ENCODE measurements at places on chromosomes 3 and 15.
A peak's percentile ranks its signal among the peaks of the same experiment; 100 is the strongest.

DNA sequence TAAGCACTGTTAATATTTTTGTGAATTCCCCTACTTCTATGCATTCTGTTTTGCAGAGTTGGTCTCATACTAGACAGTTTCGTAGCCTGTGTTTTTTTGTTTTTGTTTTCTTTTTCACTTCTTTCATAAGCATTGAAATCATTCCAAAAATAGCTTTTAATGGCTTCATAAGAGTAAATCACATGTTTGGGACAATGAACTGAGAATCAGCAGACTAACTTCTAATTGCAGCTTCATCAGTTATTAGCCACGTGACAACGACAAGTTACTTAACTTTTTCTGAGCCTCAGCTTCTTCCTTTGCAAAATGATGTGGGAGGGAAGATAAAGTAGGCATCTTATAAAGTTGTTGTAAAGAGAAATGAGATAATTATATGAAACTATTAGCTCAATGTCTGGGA, 124.8 kb downstream of the LIPC start:
- no peak for DNase-seq

DNA sequence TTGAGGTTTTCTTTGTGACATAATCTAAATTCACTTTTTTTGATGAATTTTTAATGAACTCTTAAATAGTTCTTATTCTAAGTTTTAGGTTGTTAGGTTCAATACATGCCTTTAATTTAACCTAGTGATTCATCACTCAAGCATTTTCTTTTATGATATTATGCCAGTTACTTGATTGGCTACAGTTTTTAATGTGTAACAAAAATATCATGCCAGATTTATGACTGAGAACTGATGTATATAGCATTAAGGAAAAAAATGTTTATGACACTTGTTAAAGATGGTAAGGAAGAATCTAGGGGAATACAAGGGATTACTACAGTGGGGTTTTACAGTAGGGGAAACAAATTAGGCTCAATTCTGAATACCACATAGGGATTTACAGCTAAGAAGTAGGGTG, 103.1 kb downstream of the VGLL3 start:
- no peak for DNase-seq

DNA sequence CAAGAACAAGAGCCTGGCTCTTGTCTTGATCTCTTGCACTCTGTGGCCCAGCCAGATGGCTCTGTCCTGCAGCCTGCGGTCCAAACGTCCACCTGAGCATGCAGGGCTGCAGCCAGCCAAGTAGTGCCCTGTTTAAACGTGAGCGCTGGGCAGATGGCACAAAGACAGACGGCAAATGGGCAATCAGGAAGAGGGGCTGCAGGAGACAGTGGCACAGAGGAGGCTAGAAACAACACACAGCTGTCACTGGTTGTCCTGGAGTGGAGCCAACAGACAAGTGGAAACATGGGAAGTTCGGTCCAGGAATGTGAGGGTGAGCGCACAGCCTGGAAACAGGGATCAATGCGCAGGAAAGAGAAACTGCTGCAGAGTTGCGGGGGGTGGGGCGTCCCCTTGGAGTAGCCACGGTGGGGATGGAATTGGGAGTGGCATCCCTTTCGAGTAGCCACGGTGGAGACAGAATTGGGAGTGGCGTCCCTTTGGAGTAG, 10.7 kb upstream of the ZXDC start:
- no peak for DNase-seq

DNA sequence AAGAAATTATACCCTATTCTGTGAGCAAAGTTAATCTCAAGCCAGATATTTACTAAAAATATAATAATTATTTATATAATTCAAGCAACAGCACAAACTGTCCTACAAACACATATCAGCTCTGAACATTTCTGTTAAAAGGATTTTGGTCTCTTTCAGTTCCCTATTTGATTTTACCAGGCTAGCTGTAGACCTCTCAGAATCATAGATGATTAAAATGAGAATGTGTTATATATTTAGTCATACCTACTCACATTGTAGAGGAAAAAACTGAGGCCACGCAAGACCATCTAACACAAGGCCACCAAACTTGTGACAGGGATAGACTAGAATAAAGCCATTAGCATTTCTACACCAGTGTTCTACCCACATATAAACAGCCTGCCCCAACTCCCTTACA, 28.5 kb downstream of the ACKR4 start:
- DNase-seq = no peak

- no peak for DNase-seq
These were observed 259.2 kb downstream of the GBE1 start for GRCh38 chr3:81502236-81502635.

- no peak for DNase-seq
These were observed 68.7 kb upstream of the PRR23C start for GRCh38 chr3:139113231-139113992.

DNA sequence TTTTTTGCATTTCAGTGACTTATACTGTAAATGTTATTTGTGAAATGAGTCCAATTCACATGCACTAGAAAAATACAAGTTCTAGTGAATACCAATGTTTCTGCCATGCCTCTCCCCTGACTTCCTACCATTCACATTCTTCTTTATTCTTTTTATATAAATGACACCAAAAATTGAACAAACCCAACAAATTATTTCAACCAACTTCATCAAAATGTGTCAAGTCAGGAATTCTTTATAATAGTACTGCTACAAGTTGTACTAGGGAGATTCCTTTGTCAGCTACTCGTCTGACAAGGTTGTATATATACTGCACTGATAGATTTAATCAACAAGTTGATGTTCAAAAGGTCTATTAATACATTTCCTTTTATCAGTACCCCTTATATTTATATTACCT, 3.0 kb downstream of the TBL1XR1 start:
- no peak for DNase-seq

DNA sequence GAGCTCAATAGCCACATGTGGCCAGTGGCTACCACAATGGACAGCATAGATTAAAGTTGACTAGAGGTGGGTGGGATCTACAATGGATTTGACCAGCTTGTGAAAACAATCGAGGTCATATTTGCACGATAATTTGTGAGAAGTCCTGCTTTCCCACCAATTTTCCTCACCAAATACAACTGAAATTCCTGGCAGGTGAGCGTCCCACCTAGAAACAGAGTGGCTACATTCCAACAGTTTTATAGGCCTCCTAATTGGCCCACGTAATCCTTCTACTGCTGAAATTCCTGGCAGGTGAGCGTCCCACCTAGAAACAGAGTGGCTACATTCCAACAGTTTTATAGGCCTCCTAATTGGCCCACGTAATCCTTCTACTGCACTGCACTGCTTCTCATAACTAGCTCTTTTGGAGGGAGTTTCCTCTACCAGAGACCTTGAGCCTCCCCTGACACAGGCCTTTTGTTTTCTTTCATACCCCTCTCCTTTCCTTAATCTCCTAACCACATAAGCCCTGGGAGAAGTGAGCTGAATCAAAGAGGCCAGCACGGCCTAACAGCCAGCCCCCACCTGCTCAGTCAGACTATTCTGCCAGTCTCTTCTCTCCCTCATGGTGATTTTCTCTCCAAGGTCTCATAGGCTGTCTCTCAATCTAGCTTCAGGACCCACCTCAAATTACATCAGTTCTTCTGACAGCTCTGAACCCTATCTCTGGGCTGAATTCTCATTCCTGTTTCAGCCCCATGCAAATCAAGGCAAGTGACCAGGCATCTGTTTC, 80.2 kb downstream of the BFSP2 start:
- DNase-seq = no peak

DNA sequence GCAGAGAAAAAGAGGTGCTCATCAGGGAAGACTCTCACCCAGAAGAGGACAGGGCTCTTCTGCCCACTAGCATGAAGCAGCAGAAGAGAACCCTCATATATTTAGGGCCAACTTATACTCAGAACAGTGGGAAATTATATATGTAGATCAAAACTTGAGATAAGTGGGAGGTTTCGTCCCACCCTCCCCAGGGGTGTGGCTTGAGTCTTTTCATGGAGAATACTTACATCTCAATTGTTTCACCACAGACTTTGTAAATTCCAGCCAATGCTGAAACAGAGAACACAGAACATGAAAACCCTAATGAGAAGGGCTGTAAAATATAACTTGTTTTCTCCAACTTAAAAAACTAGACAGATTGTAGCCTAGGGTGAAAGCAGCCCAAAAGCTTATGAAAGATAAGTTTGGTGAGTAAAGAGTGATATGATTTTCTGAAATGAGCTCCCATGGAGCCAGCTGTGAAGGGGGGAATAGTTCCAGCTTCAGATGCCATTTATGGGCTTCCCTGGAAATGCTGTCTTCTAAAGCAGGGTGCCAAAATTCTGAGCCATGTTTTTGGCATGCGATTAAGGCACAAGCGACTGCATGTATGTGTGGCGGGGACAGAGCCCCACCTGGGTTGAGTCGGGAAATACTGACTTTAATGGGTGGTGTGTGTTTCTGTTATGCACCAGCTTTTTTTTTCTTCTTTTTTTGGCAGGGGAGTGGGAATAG, 92.9 kb downstream of the WDR76 start:
- no peak for DNase-seq

GRCh38 chr15:69910514-69910913, 187.2 kb downstream of the TLE3 start:
- no peak for DNase-seq

GRCh38 chr3:66449411-66449974, 51.3 kb downstream of the LRIG1 start:
- DNase-seq = no peak

GRCh38 chr3:8891774-8892173, 71.5 kb downstream of the RAD18 start:
- DNase-seq = no peak

- DNase-seq = peak; percentile 49
These were observed 328.1 kb downstream of the LRTM1 start for GRCh38 chr3:54599716-54600115.

GRCh38 chr15:77311618-77312398, 108.1 kb downstream of the PEAK1 start:
- no peak for DNase-seq

DNA sequence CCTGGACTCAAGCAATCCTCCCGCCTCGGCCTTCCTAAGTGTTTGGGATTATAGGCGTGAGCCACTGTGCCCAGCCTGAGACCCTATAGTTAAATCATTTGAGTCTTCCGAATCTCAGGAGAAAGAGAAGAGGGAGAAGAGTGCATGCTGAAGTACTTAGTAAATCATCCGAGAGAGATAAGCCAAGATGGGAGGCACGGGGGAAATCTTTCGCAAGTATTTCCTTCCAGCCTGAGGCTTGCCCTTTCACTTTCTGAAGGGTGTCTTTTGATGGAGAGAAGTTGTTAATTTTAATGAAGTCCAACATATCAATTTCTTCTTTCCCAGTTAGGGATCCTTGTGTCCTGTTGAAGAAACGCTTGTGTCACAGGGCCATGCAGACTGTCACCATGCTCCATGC, 97.1 kb upstream of the SLC6A6 start:
- no peak for DNase-seq

DNA sequence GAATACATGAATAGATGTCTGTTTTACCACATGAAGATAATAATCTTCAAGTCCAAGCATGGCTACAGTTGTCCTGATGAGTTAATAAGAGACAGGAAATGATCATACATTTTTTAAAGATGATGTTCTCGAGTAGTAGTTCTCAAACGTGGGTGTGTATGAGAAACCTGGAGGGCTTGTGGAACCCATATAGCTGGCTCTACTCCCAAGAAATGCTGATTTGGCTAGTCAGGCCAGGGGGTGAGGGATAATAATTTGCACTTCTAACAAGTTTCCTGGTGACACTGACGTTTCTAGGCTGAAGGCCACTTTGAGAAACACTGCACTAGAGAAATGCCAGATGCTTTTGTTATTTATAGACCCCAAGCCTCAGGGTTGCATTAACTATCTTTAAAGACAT, 37.0 kb downstream of the ROPN1B start:
- no peak for DNase-seq

- peak; percentile 96 for DNase-seq
These were observed 11.7 kb downstream of the GNB5 start for GRCh38 chr15:52179278-52180195.

DNA sequence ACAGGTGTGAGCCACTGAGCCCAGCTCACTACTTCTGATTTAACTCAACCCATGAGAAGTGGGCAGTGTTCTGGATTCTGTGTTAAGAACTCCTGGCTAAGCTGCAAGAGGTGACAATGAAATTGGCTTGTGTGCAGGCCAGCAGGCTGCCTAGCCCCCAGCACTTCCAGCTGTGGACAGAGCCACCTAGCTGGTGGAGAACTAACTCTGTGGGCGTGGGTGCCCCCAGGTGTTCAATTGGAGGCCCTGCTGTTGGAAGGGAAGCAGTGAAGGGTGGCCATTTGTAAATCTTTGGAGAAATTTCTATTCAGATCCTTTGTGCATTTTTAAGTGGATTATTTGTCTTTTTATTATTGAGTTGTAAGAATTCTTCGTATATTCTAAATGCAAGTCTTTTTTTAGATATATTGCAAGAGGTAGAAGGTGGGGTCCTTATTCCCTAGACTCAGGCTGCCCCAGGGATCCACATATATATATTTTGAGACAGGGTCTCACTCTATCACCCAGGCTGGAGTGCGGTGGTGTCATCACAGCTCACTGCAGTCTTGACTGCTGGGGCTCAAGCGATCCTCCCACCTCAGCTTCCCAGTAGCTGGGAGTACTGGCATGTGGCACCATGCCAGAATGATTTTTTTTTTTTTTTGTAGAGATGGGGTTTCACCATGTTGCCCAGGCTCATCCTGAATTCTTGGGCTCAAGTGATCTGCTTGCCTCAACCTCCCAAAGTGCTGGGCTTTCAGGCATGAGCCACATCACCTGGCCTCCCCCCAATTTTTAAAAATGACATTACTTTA, 7.2 kb upstream of the SCAMP5 start:
- peak; percentile 76 for DNase-seq

DNA sequence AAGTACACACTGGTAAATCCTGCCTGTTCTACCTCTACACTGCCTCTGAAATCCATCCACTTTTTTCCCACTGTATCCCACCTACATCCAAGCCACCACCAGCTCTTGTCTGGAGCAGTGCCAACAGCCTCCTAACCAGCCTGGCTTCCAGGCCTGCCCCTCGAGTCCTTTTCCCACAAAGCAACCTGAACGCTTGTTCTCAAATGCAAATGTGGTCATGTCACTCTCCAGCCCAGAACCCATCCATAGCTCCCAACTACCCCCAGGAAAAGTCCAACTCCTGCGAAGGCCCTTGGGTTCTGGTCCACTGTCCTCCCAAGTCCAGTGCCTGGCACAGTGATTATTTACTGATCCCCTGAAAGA, 83.8 kb downstream of the SEMA5B start:
- DNase-seq = no peak

- no peak for DNase-seq
These were observed 86.7 kb downstream of the IQSEC1 start for GRCh38 chr3:12986521-12986920.

- DNase-seq = no peak
These were observed 26.7 kb downstream of the ETV5 start for GRCh38 chr3:186082150-186082549.

DNA sequence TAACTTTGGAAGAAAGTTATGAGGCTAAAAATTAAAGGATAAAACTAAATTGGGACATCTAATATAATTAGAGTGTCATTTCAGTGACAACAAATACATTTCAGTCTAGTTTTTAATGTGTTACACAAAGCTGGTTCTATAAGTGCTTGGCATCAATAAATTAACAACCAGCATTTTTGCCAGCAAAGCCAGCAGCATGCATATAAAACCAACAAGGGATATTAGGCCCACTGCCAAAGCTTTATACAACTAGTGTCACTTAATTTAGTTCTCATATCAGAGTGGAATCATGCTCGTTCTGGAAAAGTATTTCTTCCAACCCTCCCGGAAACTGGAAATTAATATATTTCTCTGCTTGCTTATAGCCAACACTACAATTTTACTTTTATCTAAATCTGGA, 88.8 kb downstream of the THBS1 start:
- no peak for DNase-seq

All from D341Med (cell line).